ENCODE measurements at places on chromosomes 6 and 20.

DNA sequence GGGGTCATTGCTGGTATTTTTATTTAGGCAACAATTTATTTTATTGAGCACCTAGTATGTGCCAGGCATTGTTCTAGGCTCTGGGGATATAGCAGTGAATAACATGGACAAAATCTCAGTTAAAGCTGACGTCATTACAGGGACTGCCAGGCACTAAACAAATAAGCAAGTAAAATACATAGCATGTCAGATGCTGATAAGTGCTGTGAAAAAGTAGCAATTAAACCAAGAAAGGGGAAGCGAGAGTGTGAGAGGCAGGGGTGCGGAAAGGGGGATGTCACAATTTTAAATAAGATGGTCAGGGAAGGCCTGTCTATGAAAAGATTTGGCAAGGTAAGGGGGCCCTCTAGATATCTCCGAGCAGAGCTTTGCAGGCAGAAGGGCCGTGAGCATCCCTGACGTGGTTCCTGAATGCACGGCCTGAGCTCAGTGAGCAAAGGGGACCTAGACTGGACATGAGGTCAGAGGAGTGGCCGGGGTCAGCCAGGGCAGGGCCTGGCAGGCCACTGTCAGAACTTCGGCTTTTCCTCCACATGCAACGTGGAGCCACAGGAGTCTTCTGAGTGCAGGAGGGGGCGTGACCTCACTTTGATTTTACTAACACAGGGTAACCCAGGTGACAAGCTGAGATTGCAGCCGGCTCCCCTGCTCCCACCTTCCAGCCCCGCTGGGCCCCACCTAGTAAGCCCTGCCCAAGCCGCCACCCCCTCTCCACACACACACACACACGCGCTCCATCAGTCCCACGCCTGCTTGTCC, 24.2 kb upstream of the SIRPA start:
- no peak for DNase-seq

DNA sequence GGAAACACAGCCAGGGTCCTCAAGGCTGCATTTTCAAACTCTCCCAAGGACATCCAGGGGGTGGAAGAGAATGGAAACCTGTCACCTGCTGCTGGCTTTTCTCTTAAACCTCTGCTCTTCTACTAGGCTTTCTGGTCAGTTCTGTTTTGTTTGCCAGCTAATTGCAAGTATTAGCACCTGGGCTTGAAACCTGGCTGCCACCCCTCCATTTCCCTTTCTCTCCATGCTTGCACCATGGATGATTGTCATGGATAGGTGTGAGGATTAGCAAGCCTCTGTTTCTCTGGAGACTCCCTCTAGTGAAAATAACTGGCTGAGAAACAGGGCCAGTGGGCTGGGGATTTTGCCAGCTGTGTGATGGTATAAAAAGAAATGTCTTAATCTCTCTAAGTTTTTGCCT, 33.0 kb upstream of the GPR6 start:
- no peak for DNase-seq

- no peak for DNase-seq
These were observed 15.6 kb downstream of the ILRUN start for GRCh38 chr6:34680802-34681515.

- DNase-seq: no peak
These were observed 36.2 kb upstream of the ZMYND8 start for GRCh38 chr20:47392721-47393073.

GRCh38 chr6:84486526-84486925, 259.1 kb upstream of the CEP162 start:
- DNase-seq: no peak

DNA sequence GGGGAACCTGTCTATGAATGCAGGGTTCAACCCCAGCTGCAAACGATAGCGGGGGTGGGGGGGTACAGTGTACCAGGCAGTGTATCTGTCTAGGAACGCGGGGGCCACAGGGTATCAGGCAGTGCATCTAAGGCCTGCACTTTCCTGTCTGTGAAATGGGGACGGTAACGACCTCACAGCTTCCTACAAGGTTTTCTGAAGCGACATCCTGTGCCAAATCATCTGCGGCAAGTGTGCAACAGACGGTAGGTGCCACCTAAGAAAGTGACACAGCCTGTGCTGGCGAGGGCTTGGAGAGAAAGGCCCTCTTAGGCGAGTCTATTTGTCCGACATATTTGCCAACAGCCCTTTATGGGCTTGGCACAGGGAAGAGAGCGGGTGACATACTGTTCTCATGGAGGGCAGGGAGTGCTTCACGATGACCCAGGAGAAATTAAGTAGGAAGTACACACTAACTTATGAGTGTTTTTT, 3.8 kb downstream of the DIDO1 start:
- DNase-seq: no peak

Measured in caudate nucleus (tissue), 63 donors.